ENCODE measurements at places on chromosomes 5 and 9. TPM values are rescaled to one million over a fixed set of nuclear protein-coding genes. Genes with fewer than 3 reads are reported as not detected.

The LCN15 gene
- total RNA-seq, result 0.46 TPM

The MAMDC2 gene
- 10.8 TPM for total RNA-seq

The ADGRD2 gene
- not detected for total RNA-seq

The ADRB2 gene
- 5.5 TPM for total RNA-seq

The PKD2L2 gene
- total RNA-seq, result 0.81 TPM

The INSL4 gene
- total RNA-seq, result not detected

The SMIM33 gene
- not detected for total RNA-seq

The FOXD4L5 gene
- not detected for total RNA-seq

The NPDC1 gene
- total RNA-seq, result 69.0 TPM

The CORO2A gene
- total RNA-seq, result 0.60 TPM

The WNT8A gene
- not detected for total RNA-seq

The IRGM gene
- total RNA-seq, result not detected

The LHFPL2 gene
- total RNA-seq, result 6.0 TPM

The TSSK1B gene
- total RNA-seq, result not detected

The SLC6A19 gene
- total RNA-seq, result not detected

The TPM2 gene
- total RNA-seq, result 1,163 TPM

The PCDHB15 gene
- 5.8 TPM for total RNA-seq

The GARIN3 gene
- not detected for total RNA-seq

The IL3 gene
- total RNA-seq, result not detected

The REEP5 gene
- 125 TPM for total RNA-seq

The C5orf22 gene
- total RNA-seq, result 19.4 TPM

The HAND1 gene
- 29.8 TPM for total RNA-seq

The HDAC3 gene
- 29.9 TPM for total RNA-seq

The SLC34A3 gene
- total RNA-seq, result not detected

The PIP5KL1 gene
- not detected for total RNA-seq

The PDE6A gene
- 0.05 TPM for total RNA-seq

The MSMP gene
- not detected for total RNA-seq

The AHRR gene
- 2.1 TPM for total RNA-seq

The SVEP1 gene
- total RNA-seq, result 6.4 TPM

The GPBP1 gene
- 58.9 TPM for total RNA-seq

The IFNB1 gene
- not detected for total RNA-seq

Measured in Right ventricle myocardium inferior (tissue), 1 donor.